Dermis blood vessel endothelial cell (primary cell): ENCODE measurements at places on chromosomes 11 and 22. TPM values are rescaled to one million over a fixed set of nuclear protein-coding genes. Genes with fewer than 3 reads are reported as not detected.

SOX10 gene
- total RNA-seq: not detected in 2 replicates

GRCh38 chr22:19686946-19687345, 27.4 kb upstream of the SEPTIN5 start:
- no peak for DNase-seq

DNA sequence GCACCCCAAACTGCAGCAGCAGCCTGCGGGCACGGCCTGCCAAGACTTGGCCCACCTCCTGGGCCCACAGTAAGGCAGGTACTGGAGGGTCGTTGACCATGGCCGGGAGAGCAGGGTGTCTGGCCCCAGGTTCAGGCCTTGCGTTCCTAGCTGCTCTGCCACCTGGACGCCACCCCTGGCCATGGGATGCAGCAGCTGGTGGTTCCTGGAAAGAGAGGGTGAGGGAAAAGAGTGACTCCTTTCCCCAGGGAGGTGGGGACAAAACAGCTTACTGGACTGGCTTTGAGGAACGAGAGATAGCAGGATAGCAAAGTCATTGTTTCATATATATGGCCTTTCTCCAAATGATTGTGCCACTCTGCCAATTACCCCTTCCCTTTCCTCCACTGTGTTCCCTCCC, 1.8 kb downstream of the BSCL2 start:
- DNase-seq: peak; percentile 19

GRCh38 chr22:21948390-21948789, 4.3 kb downstream of the PPM1F start:
- no peak for DNase-seq

DNA sequence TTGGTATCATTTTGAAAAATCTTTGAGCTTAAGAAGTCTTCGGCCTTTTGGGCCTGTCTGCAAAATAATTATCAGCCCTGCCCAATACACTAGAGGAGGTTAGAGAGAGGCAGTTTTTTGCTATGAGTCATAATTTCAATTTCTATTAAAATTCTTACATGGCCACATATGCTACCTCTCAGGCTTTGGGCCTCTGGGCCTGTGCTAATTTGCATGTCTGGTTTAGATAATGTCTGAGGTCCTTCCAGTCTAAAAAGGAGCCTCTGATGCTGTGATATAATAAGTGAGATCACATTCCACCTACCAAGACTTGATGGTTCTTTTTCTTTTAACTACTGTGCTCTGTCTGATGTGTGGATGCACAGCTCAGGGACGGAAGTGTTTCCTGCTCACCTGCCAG, 70.8 kb downstream of the KCNJ1 start:
- DNase-seq: no peak

GRCh38 chr11:79244241-79244772, 196.5 kb downstream of the TENM4 start:
- no peak for DNase-seq
